ENCODE measurements at places on chromosomes 11 and 22. TPM values are rescaled to one million over a fixed set of nuclear protein-coding genes. Genes with fewer than 3 reads are reported as not detected.

PKNOX2 gene
- total RNA-seq: 5.7 TPM

MS4A6A gene
- total RNA-seq: 35.8 TPM

MYOD1 gene
- total RNA-seq: not detected

MUC2 gene
- total RNA-seq: 1.8 TPM

PRAME gene
- total RNA-seq: 1.3 TPM

DEUP1 gene
- 0.41 TPM for total RNA-seq

MOGAT2 gene
- 0.29 TPM for total RNA-seq

GRCh38 chr22:30526656-30527055, 19.9 kb downstream of the SEC14L6 start:
- H3K27me3 ChIP-seq: no peaks in the 10 kb centered on the region
- no peak for DNase-seq
- no peak overlapping the region for H3K27ac ChIP-seq
- no peaks in the 10 kb centered on the region for H3K36me3 ChIP-seq
- H3K4me3 ChIP-seq: no peak overlapping the region

GRCh38 chr11:116797816-116798215, 6.1 kb upstream of the APOA5 start:
- no peaks in the 10 kb centered on the region for H3K27me3 ChIP-seq
- H3K27ac ChIP-seq: no peak overlapping the region
- no peaks in the 10 kb centered on the region for H3K36me3 ChIP-seq

- H3K36me3 ChIP-seq: no peaks in the 10 kb centered on the region
- no peak overlapping the region for H3K27ac ChIP-seq
- H3K27me3 ChIP-seq: no peaks in the 10 kb centered on the region
These were observed 8.4 kb downstream of the LRRC10B start for GRCh38 chr11:61516675-61517572.

- no peaks in the 10 kb centered on the region for H3K4me1 ChIP-seq
- no peaks in the 10 kb centered on the region for H3K27me3 ChIP-seq
- no peak overlapping the region for H3K27ac ChIP-seq
- H3K36me3 ChIP-seq: no peaks in the 10 kb centered on the region
These were observed 469.8 kb upstream of the KIRREL3 start for GRCh38 chr11:127470306-127470884.

- H3K4me1 ChIP-seq: no peaks in the 10 kb centered on the region
- no peaks in the 10 kb centered on the region for H3K36me3 ChIP-seq
- no peaks in the 10 kb centered on the region for H3K27me3 ChIP-seq
- no peak overlapping the region for H3K27ac ChIP-seq
- H3K4me3 ChIP-seq: no peak overlapping the region
These were observed 89.5 kb downstream of the TRIM44 start for GRCh38 chr11:35752115-35752514.

- H3K4me1 ChIP-seq: no peaks in the 10 kb centered on the region
- no peak overlapping the region for H3K4me3 ChIP-seq
- H3K36me3 ChIP-seq: no peaks in the 10 kb centered on the region
- DNase-seq: no peak
- no peaks in the 10 kb centered on the region for H3K27me3 ChIP-seq
These were observed 31.0 kb downstream of the FZD4 start for GRCh38 chr11:86923999-86924766.

DNA sequence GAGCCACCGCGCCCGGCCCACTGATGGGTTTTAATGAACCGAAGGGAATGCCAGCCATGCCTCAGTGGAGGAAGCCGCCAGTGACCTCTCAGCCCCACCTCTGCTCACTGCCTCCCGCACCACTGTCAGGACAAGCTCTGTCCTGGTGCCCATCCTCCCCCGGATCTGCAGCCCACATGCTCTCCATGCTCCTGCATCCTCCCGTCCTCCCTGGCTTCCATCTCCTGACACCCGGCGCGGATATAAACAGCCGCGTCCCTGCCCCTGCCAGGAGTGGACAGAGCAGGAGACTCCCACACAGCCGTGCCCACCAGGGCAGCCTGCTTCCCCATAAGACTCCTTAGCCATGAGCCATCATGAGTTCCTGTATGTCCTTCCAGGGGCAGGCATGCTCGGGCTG, 26.9 kb downstream of the MACROD1 start:
- no peaks in the 10 kb centered on the region for H3K27me3 ChIP-seq
- no peaks in the 10 kb centered on the region for H3K36me3 ChIP-seq
- no peak for DNase-seq
- H3K27ac ChIP-seq: no peak overlapping the region
- no peaks in the 10 kb centered on the region for H3K4me1 ChIP-seq
- H3K4me3 ChIP-seq: no peak overlapping the region

- no peak overlapping the region for H3K27ac ChIP-seq
- no peaks in the 10 kb centered on the region for H3K36me3 ChIP-seq
- H3K4me3 ChIP-seq: no peak overlapping the region
- H3K27me3 ChIP-seq: no peaks in the 10 kb centered on the region
These were observed 405.3 kb upstream of the CCDC90B start for GRCh38 chr11:83691451-83691950.

DNA sequence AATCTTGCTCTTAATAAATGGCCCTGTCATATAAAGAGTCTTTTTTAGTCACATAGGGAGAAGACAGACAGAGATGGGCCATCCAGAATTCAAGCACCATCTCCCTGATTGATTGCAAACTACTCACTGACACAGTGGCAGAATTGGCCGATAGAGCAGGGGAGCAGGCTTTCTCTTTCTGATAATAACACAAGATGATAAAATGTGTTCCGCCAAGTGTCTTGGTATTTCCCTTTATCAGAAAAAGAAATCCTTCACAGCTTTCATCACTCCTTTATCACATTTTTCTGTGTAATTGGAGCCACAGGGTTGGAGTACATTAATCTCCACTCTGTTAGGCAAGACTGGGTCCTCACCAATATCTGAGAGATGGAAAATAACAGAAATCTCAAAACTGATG, 406.0 kb downstream of the TMEM135 start:
- H3K27me3 ChIP-seq: no peaks in the 10 kb centered on the region
- H3K36me3 ChIP-seq: no peaks in the 10 kb centered on the region
- no peak overlapping the region for H3K27ac ChIP-seq
- DNase-seq: no peak
- H3K4me3 ChIP-seq: no peak overlapping the region

- H3K4me1 ChIP-seq: no peaks in the 10 kb centered on the region
- H3K36me3 ChIP-seq: no peaks in the 10 kb centered on the region
- H3K27me3 ChIP-seq: no peaks in the 10 kb centered on the region
- H3K27ac ChIP-seq: no peak overlapping the region
These were observed 1078.7 kb downstream of the BRD1 start for GRCh38 chr22:48748860-48749554.

DNA sequence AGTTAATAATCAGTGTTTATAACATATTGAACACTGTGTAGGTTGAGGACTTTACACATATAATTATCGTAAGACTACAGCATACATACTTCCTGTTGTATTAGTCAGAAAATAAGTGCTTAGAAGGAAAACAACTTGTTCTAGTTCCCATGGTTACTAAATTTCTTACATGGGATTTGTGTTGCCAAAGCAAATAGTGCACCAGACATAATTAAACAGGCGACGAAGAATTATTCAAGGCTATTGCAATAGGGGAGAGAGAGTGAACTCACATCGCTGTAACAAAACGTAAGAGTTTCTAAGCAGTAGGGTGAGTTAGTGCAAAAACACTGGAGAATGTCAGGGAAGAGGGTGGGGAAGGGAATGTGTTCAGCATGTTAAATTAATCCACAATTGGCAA, 347.8 kb downstream of the CNTN5 start:
- H3K36me3 ChIP-seq: no peaks in the 10 kb centered on the region
- no peaks in the 10 kb centered on the region for H3K4me1 ChIP-seq

DNA sequence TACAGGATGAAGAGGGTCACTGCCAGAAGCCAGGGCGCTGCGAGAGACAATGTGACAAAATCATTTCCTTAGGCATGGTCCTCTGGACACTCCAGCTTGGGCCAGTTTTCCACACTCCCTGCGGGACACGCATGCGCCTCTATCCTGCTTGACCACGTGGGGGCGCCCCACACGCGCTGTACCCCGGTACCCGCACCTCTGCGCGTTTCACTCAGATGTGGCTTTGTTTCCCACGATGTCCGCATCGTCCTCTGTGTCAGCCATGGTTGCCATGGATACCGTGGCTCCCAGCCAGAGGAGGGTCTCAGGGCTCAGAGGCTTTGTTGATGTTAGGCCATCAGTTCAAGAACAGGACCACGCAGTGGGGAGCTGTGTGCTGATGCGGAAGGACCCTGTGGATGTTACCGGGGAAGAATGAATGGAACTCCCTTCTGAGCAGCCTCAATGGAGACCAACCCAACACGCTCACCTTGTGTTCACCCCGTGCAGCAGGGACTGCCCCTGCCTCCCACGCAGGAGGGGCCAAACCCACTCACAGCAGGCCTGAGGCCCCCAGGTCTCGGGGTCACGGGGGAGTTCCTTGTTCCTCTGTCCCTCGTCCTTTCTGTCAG, 101.1 kb upstream of the SLC22A12 start:
- no peaks in the 10 kb centered on the region for H3K27me3 ChIP-seq
- no peak overlapping the region for H3K4me3 ChIP-seq
- no peaks in the 10 kb centered on the region for H3K4me1 ChIP-seq
- H3K36me3 ChIP-seq: no peaks in the 10 kb centered on the region
- H3K27ac ChIP-seq: no peak overlapping the region

DNA sequence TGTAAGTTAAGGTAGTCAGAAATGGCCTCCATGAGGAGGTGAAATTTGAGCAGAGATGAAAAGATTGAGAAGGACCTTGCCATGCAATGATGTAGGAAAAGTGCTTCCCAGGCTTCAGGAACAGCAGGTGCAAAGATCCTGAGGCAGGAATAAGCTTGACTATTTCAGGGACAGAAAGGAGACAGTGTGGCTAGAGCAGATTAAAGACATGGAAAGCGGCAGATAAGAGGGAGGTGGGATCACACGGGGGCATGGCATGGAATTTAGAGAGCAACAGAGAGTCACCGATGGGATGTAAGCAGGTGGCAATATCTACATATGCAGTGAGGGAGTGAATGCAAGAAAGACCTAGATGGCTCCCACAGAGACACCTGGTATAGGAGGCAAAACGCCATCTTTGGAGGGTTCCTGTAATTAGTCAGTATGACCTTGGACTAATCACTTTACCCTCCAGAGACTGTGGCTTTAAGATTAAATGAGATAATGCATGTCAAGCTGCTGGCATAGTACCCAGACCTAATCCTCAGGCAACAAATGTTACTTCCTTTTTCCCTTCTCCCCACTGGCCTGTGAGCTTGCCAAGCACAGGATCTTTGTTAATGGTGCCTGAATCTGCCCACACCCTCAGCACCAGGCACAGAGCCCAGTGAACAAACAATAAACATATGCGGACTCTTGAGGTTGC, 24.6 kb upstream of the ACER3 start:
- no peak overlapping the region for H3K27ac ChIP-seq
- H3K4me1 ChIP-seq: no peaks in the 10 kb centered on the region
- H3K27me3 ChIP-seq: no peaks in the 10 kb centered on the region
- H3K4me3 ChIP-seq: no peak overlapping the region

GRCh38 chr11:122847466-122847865, 9.2 kb downstream of the CRTAM start:
- DNase-seq: no peak
- no peaks in the 10 kb centered on the region for H3K4me1 ChIP-seq
- H3K4me3 ChIP-seq: no peak overlapping the region
- no peaks in the 10 kb centered on the region for H3K36me3 ChIP-seq

DNA sequence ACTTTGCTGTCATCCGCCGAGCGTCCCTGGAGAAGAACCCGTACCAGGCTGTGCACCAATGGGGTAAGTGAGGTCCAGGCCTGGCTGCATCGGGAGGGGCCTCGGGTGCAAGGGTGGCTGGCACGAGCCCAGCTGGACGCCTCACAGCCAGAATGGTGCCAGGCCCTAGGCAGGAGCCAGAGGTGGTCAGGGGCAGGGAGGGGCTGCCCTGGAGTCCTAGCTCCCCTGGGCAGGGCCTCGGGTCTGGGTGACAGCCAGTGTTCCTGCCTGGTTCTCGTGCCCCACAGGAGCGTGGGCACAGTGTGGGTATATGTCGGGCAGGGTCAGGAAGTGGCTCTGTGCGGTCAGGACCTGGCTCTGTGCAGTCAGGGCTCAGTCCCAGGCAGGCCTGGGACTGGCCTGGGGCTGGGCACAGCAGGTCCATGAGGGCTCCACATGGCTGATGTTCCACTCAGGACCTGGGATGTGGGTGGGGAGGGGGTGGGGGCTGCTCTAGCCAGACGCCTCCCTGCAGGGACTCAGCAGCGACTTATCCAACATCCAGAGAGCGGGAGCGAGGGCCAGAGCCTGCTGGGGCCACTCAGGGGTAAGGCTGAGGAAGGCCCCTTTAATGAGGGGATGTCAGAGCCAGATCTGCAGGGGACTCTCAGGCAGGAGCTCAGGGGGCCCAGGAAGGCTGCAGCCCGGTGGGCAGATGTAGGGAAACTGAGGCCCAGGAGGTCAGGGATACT, 1.2 kb downstream of the TSPAN32 start:
- peaks cover 22% of the 10 kb centered on the region for H3K4me1 ChIP-seq
- H3K4me3 ChIP-seq: no peak overlapping the region
- H3K27me3 ChIP-seq: no peaks in the 10 kb centered on the region
- DNase-seq: no peak
- H3K27ac ChIP-seq: peak overlapping the region; percentile 89
- no peaks in the 10 kb centered on the region for H3K36me3 ChIP-seq

GRCh38 chr22:29727131-29727523, 7.3 kb downstream of the CABP7 start:
- no peak overlapping the region for H3K4me3 ChIP-seq
- H3K27ac ChIP-seq: no peak overlapping the region
- no peaks in the 10 kb centered on the region for H3K27me3 ChIP-seq
- H3K36me3 ChIP-seq: no peaks in the 10 kb centered on the region

DNA sequence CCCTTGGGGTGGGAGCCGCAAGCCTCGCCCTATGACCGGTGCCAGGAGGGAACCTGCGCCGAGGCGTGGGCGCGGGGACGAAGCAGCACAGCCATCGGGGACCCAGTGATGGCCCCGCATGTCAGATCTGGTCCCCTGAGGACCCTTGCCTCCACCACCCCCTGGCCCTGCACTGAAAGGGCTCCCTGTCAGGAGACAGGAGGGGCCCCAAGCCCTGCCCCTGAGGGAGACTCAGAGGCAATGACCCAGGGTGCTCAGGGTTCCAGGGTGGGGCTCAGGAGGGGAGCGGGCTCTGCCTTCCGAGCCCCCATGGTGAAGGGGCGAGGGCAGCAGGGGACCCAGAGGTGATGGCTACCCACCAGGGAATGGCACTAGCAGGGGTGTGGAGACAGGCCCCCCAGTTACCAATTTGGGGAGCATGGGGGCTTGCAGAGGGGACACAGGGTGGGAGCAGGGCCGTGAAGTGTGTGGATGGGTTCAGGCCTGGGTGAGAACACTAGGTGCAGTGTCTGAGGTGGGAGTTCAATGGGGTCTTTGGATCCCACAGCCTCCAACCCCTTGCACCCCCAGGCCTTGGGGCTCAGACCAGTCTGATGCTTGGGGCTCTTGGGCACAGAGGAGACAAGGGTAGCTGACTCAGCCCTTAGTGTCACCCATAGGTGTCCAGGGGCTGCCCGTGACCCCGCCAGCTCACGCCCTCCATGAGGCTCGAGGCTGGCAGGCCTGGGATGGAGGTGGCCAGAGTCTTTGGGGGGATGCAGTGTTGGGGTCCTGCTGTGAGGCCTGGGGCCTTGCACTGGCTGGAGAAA, 499 bp downstream of the LRRC56 start:
- no peaks in the 10 kb centered on the region for H3K36me3 ChIP-seq
- no peak overlapping the region for H3K27ac ChIP-seq
- no peak for DNase-seq
